ENCODE measurements at places on chromosomes 2 and 18.

GRCh38 chr2:118059919-118060478, 28.3 kb upstream of the INSIG2 start:
- DNase-seq, result peak; percentile 84

DNA sequence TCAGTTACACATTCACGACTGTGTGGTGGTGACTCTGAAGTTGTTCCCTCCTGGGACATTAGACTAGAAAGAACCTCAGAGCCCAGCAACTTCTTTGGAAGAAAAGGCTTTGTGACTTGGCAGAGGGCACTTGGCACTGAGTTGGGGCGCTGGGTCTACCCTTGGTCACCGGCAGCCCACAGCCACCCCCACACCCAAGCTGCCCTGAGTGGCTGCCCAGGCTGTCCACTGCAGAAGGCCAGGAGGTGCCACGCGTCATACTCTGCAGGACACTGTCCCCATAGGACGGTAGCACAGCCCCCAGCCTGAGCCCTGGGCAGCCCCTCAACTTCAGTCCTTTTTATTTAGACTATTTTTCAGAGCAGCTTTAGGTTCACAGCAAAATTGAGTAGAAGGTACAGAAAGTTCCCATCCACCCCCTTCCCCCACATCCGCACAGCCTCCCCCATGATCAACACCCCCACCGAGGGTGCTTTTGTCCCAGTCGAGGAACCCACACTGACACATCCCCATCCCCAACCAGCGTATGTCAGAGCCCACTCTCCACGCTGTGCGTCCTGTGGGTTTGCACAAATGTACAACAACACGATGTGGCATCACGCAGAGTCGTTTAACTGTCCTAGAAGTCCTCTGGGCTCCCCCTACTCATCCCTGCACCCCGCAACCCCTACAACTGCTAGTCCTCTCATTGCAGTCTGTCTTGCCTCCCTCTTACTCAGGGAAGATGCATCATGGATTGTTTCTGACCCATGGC, 1.1 kb downstream of the PRLH start:
- DNase-seq, result no peak

DNA sequence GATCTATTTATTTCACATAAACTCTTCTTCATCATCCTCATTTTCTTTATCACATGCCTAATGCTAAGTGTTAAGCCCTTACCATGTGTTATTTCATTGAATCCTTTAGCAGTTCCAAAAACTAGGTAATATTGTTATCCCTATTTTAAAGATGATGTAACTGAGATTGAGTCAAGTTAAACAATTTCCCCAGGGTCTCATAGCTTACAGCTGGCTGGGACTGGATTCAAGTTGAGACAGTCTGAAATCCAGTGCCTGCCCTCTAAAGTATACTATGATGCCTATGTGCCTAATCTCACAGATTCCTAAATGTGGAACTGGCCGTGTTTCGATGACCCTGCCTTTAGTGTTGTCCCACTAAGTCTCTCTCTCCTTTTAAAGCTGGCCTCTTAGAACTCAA, 108.5 kb downstream of the MAP2 start:
- no peak for DNase-seq

- no peak for DNase-seq
Measured at GRCh38 chr2:111638274-111638877, 245.6 kb downstream of the ANAPC1 start.

GRCh38 chr2:212050871-212051270, 487.7 kb downstream of the ERBB4 start:
- DNase-seq, result peak; percentile 51

GRCh38 chr2:143640826-143641225, 511.6 kb downstream of the ARHGAP15 start:
- DNase-seq, result no peak

- DNase-seq, result no peak
Measured at GRCh38 chr2:201675454-201675853, 23.0 kb downstream of the MPP4 start.

DNA sequence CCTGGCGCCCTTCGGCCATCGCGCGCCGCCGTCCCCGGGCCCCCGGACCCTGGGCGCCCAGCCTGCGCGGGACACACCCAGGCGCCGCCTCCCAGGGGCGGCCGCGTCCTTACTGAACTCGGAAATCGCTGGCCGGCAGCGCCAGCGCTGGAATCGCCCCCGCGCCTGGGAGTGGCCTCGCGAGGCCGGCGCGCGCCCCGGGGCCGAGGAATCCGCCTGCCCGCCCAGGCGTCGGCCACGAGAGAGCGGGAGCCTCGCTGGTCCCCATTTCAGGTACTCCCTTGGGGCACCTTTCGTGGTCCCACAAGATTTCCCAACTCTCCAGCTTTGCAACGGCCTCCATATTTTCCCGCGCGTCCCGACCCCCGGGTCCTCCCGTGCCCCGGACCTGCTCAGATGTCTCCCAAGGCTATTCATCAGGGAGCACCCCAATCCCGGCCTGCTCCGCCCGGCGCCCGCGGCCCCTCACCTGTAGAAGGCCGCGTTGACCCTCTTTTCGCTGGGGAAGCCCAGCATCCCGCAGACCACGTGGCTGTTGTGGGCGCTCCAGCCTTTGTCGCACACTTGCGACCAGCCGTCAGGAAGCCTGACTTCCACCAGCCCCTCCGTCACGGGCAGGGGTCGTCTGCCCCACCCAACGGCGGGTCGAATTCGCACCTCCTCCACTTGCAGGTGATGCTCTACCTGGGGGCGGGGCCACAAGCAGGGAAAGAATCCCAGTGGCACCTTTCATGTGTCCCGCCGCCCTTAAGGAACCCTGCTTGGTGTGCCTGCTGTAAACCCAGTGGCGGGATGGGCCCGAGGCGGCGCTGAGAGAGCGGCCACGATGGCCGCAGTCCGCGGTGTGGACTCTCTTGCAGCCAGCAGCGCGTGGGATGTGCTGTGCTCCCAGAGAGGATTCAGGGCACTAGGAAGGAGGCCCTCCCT, 4.6 kb downstream of the LOXL3 start:
- DNase-seq, result no peak

- DNase-seq, result no peak
Measured at GRCh38 chr2:206692971-206693370, 25.2 kb downstream of the DYTN start.

DNA sequence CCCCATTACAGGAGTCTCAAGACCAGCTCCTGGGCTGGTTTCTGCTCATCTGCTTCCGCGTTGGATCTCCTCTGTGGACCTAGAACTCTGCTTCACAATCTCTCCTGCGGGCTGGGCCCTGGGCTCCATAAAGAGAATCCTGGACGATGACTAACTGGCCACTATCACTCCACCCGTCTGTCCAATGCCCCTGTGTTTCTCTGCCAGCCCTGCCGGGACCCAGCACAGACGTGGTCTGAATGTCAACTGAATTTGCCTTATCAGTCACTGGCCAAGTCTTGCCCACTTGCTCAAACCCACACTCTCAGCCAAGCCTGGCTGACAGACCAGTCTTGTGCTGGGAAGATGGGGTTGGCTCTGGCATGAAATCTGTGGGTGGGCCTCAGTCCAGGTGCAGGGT, 17.4 kb downstream of the KIF3C start:
- DNase-seq, result peak; percentile 31

- peak; percentile 55 for DNase-seq
Measured at GRCh38 chr2:106970471-106971261, 84.7 kb upstream of the ST6GAL2 start.

DNA sequence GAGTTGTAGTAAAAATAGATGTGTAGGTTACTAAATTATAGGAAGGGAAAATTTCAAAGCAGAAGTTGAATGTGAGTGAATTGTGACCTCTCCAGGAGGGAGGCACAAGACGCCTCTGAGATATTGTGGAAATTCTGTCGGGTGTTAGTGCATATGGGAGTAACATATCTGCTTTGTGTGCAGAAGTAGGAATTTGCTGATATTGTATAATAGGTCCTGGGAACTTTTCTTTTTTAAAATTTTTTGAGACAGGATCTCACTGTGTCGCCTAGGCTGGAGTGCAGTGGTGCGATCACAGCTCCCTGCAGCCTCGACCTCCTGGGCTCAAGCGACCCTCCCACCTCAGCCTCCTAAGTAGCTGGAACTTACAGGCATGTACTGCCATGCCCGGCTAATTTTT, 34.7 kb downstream of the UBXN4 start:
- no peak for DNase-seq

DNA sequence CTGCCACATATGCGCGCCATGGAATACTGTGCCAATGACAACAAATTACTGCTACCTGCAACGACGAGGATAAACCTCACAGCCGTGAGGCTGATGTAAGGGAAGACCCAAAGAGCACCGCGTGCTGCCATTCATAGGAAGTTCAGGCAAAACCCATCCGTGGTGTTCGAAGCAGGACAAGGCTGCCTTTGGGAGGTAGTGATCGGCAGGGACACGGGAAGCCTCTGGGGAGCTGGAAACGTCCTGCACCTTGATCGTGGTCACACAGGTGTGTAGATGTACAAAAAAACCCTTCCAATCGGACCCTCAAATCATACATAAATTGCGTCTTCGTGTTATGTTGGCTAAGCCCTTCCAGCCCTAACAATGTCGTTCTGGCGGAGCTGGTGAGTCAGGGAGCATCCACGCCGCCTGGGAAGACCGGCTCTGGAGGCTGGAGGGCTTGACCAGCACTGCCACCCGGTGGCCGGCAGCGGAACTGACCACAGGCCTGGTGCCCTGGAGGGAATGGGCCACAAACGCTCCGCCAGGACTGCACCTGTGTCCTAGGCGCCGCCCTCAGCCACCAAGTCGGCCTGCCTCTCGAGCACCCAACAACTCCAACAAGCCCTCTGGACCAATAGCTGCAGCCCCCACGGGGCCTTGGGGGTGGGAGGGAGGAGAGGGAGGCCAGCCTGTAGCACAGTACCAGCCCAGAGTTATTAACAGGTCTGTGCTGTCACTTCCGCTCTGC, 4.1 kb upstream of the NEURL3 start:
- DNase-seq, result peak; percentile 86

GRCh38 chr2:26491563-26492167, 13.7 kb upstream of the OTOF start:
- DNase-seq, result no peak

DNA sequence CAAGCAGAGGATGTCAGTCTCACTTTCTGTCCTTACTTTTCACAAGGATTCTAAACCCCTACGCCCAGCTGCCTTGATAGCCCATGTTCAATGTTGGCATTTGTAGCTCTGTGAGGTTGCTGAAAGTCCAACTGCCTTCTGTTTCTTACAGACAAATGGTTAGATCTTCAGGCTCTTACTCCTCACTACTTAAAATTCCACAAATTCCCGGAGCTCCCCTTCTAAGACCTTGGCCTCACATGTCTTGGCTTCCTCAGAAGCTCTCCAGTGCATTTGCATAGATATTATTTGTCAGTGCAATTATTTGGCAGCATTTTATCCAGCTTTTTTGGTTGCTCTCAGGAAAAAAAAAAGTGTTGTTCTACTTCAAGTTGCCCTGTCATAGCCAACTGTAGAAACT, 453.7 kb upstream of the CELF4 start:
- no peak for DNase-seq

GRCh38 chr2:177320596-177320995, 56.1 kb upstream of the NFE2L2 start:
- no peak for DNase-seq

- DNase-seq, result no peak
Measured at GRCh38 chr18:57438743-57439608, 3.8 kb downstream of the ONECUT2 start.

DNA sequence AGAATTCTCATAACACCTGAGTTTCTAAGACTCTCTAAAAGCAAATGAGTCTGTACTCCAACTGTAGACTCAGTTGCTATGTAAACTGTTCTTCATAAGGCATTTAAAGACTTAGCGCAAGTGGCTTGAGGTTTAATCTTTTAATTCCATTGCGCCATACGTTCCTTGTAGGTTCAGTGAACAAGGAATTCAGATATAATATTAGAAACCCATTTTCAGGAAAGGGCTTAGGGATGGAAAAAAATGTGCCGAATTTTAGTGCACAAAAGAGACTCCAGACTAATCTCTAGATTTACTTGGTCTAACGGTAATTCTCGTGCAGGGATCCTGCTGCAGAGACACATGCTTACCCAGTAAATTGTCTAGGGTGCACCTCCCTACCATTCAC, 268.9 kb upstream of the TANK start:
- no peak for DNase-seq

GRCh38 chr2:165369898-165370296, 99.6 kb upstream of the CSRNP3 start:
- DNase-seq, result no peak

GRCh38 chr2:200515155-200515554, 5.3 kb upstream of the KCTD18 start:
- DNase-seq, result no peak

DNA sequence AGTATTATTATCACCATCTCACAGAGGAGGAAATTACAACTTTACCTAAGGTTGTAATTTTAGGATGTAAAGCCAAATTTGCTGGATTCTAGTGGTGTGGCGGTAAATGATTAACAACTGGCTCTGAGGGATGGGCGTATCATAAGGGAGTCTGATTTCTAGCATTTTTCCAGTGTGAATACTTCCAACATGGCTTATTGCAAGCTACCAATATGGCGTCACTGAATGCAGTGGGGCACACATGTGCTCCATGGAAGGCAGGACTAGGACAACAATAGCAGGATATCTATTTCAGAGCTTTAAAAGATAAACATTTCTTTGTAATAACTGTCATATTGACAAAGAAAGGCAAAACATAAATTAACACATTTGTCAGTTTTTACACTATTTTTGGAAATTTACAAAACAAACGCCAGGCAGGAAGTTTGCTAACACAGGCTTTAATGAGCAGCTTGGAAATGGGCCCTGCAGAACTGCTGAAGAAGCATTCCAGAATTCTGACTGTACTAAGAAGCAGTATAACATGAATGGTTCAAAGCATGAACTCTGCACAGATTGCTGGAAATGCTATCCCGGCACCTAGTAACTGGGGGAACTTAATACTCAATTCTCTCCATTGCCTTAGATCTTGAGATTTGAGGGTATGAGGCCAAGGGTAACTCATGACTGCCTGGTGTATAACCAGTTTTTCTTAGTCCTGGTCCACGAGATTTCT, 439.3 kb upstream of the MAP2 start:
- DNase-seq, result no peak

GRCh38 chr2:106356291-106356690, 111.9 kb downstream of the RGPD3 start:
- no peak for DNase-seq

DNA sequence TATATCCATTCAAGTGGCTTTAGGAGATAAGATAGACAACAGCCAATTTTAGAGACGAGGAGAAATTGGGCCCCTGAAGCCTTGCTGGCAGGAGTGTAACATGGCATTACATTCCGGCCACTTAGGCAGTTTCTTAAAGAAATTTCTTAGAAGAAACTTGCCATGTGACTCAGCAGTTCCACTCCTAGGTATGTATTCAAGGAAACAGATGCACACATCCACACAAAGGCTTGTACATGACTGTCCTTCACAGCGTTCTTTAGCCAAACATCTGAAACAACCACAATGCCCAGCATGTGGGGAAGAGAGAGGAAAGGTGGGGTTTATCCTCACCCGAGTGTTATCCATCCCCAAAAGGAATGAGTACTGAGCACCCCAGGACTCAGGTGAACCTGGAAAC, 107.1 kb downstream of the NFATC1 start:
- DNase-seq, result peak; percentile 34

DNA sequence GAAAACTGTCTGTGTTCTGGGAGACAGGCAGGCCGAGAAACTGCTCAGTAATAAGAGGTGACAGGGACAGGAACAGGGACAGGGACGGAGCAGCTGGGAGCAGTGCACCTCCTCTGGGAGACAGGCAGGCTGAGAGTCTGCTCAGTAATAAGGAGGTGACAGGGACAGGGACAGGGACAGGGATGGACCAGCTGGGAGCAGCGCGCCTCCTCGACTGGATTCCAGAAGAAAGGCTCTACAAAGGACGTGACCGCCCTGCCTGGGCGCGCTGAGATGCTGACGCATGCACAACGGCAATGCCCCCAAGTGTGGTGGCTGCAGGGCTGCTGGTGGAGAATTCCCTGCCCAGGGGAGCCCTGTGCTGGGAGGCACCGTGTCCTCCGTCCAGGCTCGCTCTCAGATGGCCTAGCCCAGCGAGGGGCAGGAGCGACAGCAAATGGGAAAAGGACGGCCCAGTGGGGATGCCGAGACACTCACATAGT, 44.2 kb upstream of the PXDN start:
- no peak for DNase-seq
